Lung (tissue), 17 donors: ENCODE measurements at places on chromosomes 1 and 21. TPM values are rescaled to one million over a fixed set of nuclear protein-coding genes. Genes with fewer than 3 reads are reported as not detected.

- H3K36me3 ChIP-seq = no peaks in the 10 kb centered on the region
- H3K4me3 ChIP-seq = no peak overlapping the region
- no peak for DNase-seq
- no peaks in the 10 kb centered on the region for H3K27me3 ChIP-seq
Measured at GRCh38 chr1:96515925-96516324, 205.7 kb upstream of the PTBP2 start.

GRCh38 chr1:844472-845026 lies 79.2 kb upstream of the SAMD11 start:
- H3K4me1 ChIP-seq = peaks cover 7% of the 10 kb centered on the region
- DNase-seq = no peak
- H3K27ac ChIP-seq = no peak overlapping the region
- no peak overlapping the region for H3K4me3 ChIP-seq
- H3K36me3 ChIP-seq = no peaks in the 10 kb centered on the region
- no peaks in the 10 kb centered on the region for H3K27me3 ChIP-seq

Gene SMG5
- total RNA-seq = 37.3 TPM

Gene MASP2
- not detected for total RNA-seq

Gene KRTAP19-3
- not detected for total RNA-seq

DNA sequence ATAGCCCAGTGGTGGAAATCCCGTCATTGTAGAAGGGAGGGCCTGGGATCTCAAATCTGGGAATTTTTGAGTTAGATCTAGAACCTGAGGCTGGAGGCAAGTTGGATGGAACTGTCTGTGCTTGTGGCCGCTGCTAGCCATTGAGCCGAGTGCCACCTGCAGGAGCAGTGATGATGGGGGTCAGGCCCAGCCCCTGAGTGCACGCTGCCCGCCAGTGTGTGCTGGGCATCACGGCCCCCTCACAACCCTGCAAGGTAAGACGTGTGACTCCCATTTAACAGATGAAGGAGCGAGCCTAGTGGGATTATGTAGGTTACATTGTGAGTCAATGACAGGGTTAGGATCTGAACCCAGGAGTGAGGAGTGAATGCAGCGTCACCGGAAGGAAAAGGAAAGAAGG lies 407.2 kb downstream of the CAMTA1 start:
- H3K36me3 ChIP-seq = no peaks in the 10 kb centered on the region
- H3K4me1 ChIP-seq = no peaks in the 10 kb centered on the region
- H3K27me3 ChIP-seq = no peaks in the 10 kb centered on the region
- H3K4me3 ChIP-seq = no peak overlapping the region

GRCh38 chr1:71030026-71030425 lies 17.6 kb downstream of the PTGER3 start:
- H3K27ac ChIP-seq = no peak overlapping the region
- no peak for DNase-seq
- H3K4me1 ChIP-seq = no peaks in the 10 kb centered on the region
- no peaks in the 10 kb centered on the region for H3K27me3 ChIP-seq
- H3K4me3 ChIP-seq = no peak overlapping the region
- no peaks in the 10 kb centered on the region for H3K36me3 ChIP-seq

DNA sequence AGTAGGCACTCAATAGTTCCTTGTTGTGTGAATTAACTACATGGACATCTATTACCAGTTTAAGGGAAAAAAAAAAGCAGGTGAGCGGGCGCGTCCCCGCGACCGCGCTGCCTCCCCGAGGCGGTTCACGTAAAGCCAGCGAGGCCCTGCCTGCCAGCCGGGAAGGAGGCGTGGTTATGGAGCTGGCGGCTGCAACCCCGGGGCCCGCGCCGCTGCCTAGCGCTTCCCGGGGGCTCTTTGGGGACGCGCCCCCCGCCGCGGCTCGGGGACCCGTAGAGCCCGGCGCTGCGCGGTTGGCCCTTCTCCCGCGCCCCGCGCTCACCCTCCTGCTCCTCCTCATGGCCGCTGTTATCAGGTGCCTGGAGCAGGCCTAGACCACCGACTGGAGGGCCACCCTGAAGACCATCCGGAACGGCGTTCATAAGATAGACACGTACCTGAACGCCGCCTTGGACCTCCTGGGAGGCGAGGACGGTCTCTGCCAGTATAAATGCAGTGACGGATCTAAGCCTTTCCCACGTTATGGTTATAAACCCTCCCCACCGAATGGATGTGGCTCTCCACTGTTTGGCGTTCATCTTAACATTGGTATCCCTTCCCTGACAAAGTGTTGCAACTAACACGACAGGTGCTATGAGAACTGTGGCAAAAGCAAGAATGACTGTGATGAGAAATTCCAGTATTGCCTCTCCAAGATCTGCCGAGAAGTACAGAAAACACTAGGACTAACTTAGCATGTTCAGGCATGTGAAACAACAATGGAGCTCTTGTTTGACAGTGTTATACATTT lies 2.6 kb upstream of the CC2D1B start:
- no peaks in the 10 kb centered on the region for H3K27me3 ChIP-seq
- H3K36me3 ChIP-seq = no peaks in the 10 kb centered on the region
- DNase-seq = peak; percentile 42
- no peak overlapping the region for H3K27ac ChIP-seq

DNA sequence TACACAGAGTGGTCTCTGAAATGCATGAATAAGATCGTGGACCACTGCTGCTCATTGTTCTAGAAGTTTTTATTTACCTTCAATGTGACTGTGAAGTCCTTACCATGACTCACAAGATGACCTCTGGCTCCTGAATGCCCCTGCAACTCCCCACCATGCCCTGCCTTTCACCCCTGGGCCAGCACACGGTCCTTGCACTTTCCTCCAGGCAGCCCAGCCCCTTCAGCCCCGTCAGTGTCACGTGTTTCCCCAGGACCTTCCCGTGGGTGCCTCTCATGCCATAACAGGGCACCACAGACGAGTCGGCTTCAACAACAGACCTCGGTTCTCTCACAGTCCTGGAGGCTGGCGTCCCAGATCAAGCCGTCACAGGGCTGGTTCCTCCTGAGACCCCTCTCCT lies 62.1 kb downstream of the B3GALT5 start:
- no peak overlapping the region for H3K27ac ChIP-seq
- no peak for DNase-seq
- H3K4me3 ChIP-seq = no peak overlapping the region
- no peaks in the 10 kb centered on the region for H3K27me3 ChIP-seq
- no peaks in the 10 kb centered on the region for H3K36me3 ChIP-seq

DNA sequence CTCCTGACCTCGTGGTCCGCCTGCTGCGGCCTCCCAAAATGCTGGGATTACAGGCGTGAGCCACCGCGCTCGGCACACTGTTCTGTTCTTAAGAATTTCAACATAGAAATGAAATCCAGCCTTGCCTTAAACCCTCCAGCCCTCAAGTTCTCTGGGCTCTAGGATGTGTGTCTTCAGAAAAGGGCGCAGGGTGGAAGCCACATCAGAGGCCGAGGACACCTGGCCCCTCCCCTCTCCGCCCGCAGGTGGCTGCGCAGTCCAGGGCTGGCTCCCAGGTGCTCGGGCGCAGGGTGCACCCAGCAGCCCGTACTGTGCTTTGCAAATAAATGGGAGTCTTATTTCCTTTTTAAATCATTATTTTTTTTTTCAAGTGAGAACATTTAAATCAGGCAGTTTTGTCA lies 2.0 kb upstream of the C1orf174 start:
- H3K36me3 ChIP-seq = peaks cover 3% of the 10 kb centered on the region
- no peak for DNase-seq
- no peak overlapping the region for H3K4me3 ChIP-seq
- H3K27ac ChIP-seq = no peak overlapping the region
- H3K27me3 ChIP-seq = no peaks in the 10 kb centered on the region

Gene LIN28A
- total RNA-seq = not detected

DNA sequence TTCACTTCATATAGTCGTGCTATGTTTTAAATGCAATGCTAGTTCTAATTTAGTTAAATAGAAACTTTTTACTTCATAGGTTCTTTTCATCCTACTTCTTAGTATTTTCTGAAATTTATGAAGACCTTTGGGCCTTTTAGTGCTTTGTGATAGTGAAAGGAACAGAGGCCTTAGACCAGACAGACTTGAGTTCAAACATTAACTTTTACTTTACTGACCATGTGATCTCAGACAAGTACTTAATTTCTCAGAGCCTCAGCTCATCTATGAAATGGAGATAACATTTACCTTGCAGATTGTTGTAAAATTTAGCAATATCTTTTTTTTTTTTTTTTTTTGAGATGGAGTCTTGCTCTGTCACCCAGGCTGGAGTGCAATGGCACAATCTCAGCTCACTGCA lies 57.5 kb downstream of the AK5 start:
- no peak overlapping the region for H3K4me3 ChIP-seq
- no peak overlapping the region for H3K27ac ChIP-seq
- no peaks in the 10 kb centered on the region for H3K4me1 ChIP-seq
- no peak for DNase-seq

- H3K36me3 ChIP-seq = no peaks in the 10 kb centered on the region
- H3K27ac ChIP-seq = no peak overlapping the region
- H3K4me3 ChIP-seq = no peak overlapping the region
- H3K4me1 ChIP-seq = no peaks in the 10 kb centered on the region
- no peak for DNase-seq
- no peaks in the 10 kb centered on the region for H3K27me3 ChIP-seq
Measured at GRCh38 chr1:214843281-214843680, 239.3 kb upstream of the KCNK2 start.

- H3K27me3 ChIP-seq = no peaks in the 10 kb centered on the region
- H3K27ac ChIP-seq = no peak overlapping the region
- H3K4me3 ChIP-seq = no peak overlapping the region
- no peaks in the 10 kb centered on the region for H3K4me1 ChIP-seq
Measured at GRCh38 chr1:39509360-39510009, 18.0 kb downstream of the BMP8A start.

GRCh38 chr21:38797470-38797869 lies 8.3 kb upstream of the ETS2 start:
- H3K36me3 ChIP-seq = no peaks in the 10 kb centered on the region
- no peak overlapping the region for H3K4me3 ChIP-seq
- H3K27ac ChIP-seq = no peak overlapping the region
- no peaks in the 10 kb centered on the region for H3K4me1 ChIP-seq
- H3K27me3 ChIP-seq = no peaks in the 10 kb centered on the region

GRCh38 chr1:35657851-35658250 lies 16.5 kb upstream of the PSMB2 start:
- H3K36me3 ChIP-seq = no peaks in the 10 kb centered on the region
- no peaks in the 10 kb centered on the region for H3K4me1 ChIP-seq

DNA sequence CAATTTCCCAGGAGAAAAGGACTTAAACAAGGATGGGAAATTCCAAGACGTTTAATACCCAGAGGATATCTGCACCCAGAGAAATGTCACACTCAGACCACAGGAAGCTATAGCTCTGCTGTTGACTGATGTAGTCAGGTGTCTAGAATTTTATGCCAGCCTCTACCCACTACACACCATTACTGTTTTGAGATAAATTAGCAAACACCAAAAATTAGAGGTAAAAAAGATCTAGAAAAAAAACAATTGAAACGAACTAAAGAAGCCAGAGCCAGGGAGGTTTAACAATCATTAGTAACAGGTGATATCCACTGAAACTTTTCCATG lies 519.9 kb downstream of the SMYD3 start:
- no peaks in the 10 kb centered on the region for H3K36me3 ChIP-seq
- no peak overlapping the region for H3K27ac ChIP-seq
- no peaks in the 10 kb centered on the region for H3K27me3 ChIP-seq
- no peak overlapping the region for H3K4me3 ChIP-seq

Gene SPRR2E
- not detected for total RNA-seq

Gene MRPS15
- 30.7 TPM for total RNA-seq

GRCh38 chr1:77322061-77322900 lies 40.5 kb downstream of the AK5 start:
- H3K4me1 ChIP-seq = no peaks in the 10 kb centered on the region
- H3K4me3 ChIP-seq = no peak overlapping the region
- H3K27me3 ChIP-seq = no peaks in the 10 kb centered on the region
- H3K36me3 ChIP-seq = no peaks in the 10 kb centered on the region

GRCh38 chr1:178418284-178418955 lies 78.3 kb downstream of the CLEC20A start:
- DNase-seq = no peak
- no peak overlapping the region for H3K27ac ChIP-seq
- H3K36me3 ChIP-seq = peaks cover 6% of the 10 kb centered on the region
- H3K4me1 ChIP-seq = no peaks in the 10 kb centered on the region
- H3K4me3 ChIP-seq = no peak overlapping the region
- H3K27me3 ChIP-seq = no peaks in the 10 kb centered on the region

- H3K4me1 ChIP-seq = no peaks in the 10 kb centered on the region
- H3K27ac ChIP-seq = no peak overlapping the region
- no peak overlapping the region for H3K4me3 ChIP-seq
- peak; percentile 78 for DNase-seq
Measured at GRCh38 chr1:68321084-68321685, 88.9 kb upstream of the WLS start.

- DNase-seq = peak; percentile 79
- no peak overlapping the region for H3K4me3 ChIP-seq
- H3K4me1 ChIP-seq = peaks cover 17% of the 10 kb centered on the region
- H3K27ac ChIP-seq = peak overlapping the region; percentile 83
Measured at GRCh38 chr1:9233241-9233941, 1.2 kb upstream of the H6PD start.

Gene LCE1E
- not detected for total RNA-seq

GRCh38 chr1:96073100-96073499 lies 648.5 kb upstream of the PTBP2 start:
- H3K27ac ChIP-seq = no peak overlapping the region
- H3K36me3 ChIP-seq = no peaks in the 10 kb centered on the region
- no peak for DNase-seq
- no peaks in the 10 kb centered on the region for H3K27me3 ChIP-seq

Gene TM2D1
- total RNA-seq = 32.6 TPM

DNA sequence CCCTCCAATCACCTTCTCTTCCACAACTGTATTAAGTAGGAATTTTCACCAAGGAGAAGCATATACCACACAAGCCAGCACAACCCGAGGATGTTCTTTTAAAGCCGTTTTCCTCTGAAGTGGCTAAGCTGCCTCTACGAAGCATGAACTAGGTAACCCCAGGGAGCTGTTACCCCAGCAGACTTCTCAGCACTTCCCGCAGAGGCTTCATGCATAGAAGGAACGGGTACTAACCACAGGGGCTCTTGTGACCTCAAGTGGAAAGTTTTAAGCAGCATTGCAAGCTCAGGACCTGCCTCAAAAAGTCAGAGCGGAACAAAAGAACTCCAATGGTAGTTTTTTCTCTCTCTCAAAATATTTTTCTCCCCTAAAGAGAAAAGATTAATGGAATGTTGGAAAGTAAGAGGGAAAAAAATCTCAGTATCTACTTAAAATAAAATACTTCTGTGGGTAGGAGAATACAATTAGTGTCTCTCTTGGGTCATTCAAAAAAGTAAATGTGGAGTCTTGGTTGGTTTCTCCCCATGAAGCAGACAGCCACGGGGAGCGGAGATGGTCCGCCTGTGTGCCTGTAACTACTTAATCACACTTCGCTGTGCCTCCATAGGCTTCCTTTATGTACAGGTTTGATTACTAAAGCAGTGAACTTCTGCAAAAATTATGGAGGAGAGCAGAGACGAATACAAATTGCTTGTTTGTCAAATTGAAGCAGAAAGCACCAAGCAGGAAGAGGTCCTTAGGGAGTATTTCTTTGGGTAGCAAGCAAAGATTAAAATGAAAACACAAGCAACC lies 40.9 kb downstream of the STX6 start:
- no peaks in the 10 kb centered on the region for H3K4me1 ChIP-seq
- H3K4me3 ChIP-seq = no peak overlapping the region
- DNase-seq = peak; percentile 34
- H3K27me3 ChIP-seq = no peaks in the 10 kb centered on the region
